ENCODE measurements at places on chromosomes 3 and 15.

DNA sequence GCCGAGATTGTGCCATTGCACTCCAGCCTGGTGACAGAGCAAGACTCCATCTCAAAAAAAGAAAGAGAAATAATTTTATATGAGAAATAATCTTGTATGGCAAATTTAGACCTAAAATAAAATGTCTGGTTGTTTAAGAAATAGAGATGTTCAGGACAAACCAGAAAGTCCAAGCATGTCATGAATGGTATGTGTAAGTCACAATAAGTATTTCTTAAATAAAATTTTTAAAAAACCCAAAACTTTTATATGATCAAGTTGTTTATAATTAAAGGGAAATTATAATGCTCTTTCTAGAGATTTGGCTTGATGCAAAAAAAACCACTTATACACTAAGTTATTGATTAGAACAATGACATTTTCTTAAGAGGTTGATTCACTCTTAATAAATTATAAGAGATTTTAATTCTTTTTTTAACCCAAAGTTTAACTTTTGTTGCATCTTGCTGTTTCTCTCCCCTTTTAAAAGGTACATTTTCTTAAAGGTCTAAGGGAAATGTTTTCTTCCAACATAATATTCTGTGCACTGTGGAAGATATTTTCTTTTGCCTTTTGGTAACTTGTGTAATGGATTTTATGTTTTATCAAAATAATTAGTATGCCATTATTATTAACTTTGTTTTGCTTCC lies 105.7 kb downstream of the RTP4 start:
- peak; percentile 15 for DNase-seq

GRCh38 chr3:120214176-120214575 lies 70.8 kb downstream of the GPR156 start:
- DNase-seq: peak; percentile 42

DNA sequence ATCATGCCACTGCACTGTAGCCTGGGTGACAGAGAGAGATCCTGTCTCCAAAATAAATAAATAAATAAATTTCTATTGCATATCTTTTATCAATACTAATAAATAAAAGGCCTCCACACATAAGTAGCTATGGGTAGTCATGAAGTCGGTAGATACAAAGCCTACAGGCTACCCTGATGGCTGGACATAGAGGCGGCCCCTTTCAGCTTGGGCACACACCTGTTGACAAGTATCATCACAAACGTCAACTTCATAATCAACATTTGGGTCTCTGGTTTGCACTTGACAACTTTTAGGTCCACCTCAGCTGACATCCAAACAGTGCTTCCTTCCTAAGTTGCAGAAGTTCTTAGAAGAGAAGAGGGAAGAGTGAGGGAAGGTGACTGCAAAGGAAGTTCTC lies 53.4 kb downstream of the ITGA11 start:
- no peak for DNase-seq

DNA sequence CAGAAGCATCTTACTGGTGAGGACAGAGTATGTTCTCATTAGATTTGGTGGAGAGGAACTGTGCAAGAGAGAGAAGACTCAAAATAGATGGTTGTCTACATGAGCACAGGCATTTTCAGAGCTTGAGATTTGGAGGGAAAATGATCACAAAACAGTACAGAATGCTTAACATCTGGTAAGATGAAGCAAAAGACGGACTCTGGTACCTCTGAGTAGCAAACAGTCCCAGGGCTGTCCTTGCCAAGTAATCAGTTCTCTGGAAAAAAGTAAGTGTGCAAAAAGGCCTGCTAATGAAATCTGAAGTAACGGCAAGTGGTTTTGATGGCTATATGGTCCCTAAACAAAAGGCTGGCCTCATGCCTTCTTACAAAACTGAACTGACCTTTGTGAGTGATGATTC lies 414.2 kb downstream of the CNTN4 start:
- DNase-seq: no peak

DNA sequence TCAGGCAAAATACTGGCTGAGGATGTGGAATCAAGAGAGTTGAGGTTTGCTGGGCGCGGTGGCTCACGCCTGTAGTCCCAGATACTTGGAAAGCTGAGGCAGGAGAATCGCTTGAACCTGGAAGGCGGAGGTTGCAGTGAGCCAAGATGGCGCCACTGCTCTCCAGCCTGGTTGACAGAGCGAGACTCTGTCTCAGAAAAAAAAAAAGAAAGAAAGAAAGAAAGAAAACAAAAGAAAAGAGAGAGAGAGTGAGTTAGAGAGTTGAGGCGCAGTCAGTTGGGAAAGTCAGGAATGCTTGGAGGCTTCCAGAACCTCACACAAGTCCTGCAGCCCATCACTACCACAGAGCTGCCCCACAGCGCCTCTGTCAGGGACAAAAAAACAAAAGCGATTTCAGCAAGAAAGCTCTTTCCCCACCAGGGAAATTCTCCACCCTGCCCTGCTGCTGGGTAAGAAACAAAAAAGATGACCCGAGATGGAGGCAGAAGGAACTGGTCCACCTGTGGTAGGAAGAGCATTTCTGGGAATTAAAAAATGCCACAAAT lies 13.8 kb downstream of the HDC start:
- DNase-seq: no peak

DNA sequence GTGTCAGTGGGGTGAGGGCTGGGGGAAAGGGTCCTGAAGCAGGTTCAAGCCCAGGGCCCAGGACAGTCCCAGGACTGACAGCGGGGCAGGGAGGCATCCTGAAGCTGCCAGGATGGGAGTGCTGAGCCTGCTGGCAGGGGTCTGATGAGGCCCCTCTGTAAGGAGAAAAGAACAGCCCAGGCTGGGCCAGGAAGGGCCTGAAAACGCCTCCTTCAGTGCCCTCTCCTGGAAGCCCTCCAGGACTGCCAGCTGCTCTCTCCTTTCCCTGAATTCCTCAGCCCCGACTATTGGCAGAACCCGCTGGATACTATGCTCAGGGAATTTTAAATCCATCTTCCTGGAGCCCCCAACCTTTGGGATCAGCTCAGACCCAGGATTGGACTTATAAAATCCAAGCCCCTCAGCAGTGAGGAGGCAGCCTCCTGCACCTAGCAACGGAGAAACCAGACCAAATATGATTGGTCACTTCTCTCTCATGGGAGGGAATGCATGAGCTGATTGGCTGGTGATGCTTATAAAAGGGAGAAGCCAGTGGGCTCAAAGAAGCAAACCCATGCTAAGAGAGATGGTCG lies 203.5 kb upstream of the LINGO1 start:
- no peak for DNase-seq

- no peak for DNase-seq
Observed at GRCh38 chr15:41688671-41689070, 28.5 kb downstream of the MGA start.

DNA sequence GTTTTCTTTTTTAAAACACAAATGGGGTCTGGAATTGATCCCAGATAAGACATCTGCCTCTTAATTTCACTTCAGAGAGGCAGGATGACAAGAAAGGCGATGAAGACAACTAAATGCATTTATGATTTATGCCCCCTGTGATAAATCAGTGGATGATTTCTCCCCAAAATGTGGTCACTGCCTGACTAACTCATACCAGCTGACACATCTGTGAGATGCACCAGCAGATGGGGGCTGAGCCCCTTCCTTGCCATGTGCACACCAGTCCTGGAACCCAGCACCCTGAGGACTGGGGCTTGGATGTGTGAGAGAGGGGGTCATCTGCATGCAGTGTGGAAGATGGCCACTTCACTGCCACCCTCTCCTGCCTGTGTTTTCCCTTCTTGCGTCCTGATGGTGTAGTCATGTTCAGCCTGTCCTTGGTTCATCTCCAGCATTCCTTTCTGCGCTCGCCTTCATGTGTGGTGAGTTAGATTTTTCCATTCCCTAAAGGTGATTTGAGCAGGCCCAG lies 264.3 kb downstream of the LRTM1 start:
- no peak for DNase-seq

GRCh38 chr15:68693071-68693470 lies 114.3 kb downstream of the CORO2B start:
- DNase-seq: peak; percentile 49

- DNase-seq: peak; percentile 72
Observed at GRCh38 chr15:85622221-85622831, 172.4 kb downstream of the KLHL25 start.

DNA sequence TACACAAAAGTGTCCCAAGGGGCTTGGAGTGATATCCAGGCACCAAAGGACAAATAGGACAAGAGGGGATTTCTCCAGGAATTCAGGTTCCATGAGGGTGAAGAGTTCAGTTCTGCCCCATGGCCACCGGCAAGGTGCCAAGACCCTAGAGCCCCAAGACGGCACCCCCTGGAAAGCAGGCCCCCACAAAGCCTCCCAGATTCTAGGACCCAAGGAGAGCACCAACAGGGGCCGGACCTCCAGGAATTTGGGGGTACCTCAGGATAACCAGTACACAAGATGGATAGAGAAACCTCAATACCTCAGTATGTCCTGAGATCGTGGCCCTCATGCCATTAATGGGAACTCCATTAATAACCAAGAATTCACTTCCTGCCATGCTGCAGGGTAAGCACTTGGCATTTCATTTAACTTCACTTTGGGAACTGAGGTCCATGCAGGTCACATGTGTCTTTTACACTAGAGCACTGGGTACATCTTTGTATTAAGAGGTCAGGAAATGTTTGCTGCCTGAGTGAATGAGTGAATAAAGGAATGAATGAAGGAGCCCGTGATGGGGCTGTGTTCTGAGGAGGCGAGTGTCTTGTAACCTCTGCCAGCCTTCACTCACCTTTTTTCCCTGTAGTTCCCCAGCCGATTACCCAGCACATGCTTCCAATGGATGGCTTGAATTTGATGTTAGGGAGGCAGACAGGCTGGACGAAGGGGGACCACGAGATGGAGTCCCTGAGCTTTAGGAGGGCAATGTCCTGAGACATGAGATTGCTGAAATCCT lies 15.5 kb upstream of the PRSS50 start:
- DNase-seq: peak; percentile 26

Data from foreskin fibroblast (primary cell).